ENCODE measurements at places on chromosomes 4 and X.

GRCh38 chr4:81913427-81913879, 441.7 kb upstream of the RASGEF1B start:
- no peak for DNase-seq

GRCh38 chrX:4225086-4225485, 511.6 kb upstream of the PRKX start:
- DNase-seq: no peak

DNA sequence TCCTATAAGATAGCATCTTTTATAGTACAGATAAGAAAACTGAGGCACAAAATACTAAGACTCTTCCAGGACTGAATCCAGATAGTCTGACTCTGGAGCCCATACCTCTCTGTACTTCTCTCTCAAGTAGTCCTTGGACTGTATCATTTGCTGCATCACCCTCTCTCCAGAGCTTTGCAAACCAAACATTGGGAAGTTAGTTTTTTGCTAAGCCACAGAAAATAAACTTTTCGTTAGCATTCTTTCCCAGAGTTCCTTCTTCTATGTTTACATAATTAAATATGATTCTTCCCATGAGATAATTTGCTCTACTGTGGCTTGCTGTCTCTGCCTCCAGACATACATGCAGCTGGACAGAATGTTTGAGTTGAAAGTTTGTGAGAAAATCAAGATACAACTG, 22.0 kb downstream of the PPEF2 start:
- no peak for DNase-seq

DNA sequence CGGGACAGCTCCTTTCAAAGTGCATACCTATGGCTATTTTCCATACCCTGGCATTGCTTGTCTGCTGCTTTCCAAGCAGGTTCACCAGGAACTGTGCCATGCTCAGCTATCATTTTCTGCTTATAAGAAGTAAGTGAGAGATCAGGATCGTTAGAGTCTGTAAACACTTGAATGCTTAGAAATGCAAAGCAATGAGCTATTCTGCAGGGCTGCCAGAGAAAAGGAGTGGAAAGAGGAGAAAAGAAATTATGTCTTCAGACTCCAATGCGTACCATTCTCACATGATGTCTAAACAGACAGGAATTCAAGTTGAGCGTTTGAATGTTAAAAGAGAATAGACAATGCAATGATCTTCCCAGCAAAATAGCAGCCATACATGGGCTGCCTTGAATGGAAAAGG, 245.5 kb upstream of the SLC7A11 start:
- DNase-seq: no peak

- DNase-seq: peak; percentile 78
Observed at GRCh38 chr4:7462509-7462971, 27.8 kb upstream of the PSAPL1 start.

GRCh38 chrX:17160975-17161374, 214.0 kb upstream of the NHS start:
- no peak for DNase-seq
